GM13976 (cell line): ENCODE measurements at places on chromosomes 12 and 14.

GRCh38 chr12:96571101-96571862 lies 81.9 kb downstream of the CFAP54 start:
- DNase-seq, result peak; percentile 32

DNA sequence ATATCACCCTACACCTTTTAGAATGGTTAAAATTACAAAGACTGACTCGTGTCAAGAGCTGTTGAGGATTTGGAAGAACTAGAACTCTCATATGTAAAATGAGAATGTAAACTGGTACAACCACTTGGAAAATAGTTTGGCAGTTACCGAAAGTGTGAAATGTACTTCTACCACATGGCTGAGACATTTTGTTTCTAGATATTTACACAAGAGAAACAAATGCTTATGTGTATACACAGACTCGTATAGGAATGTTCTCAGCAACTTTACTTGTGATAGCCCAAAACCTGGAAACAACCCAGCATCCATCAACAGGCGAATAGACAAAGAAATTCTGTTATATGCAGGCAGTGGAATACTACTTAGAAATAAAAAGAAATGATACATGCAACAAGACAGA lies 103.0 kb downstream of the BRMS1L start:
- DNase-seq, result no peak

GRCh38 chr12:94795520-94795919 lies 145.2 kb upstream of the TMCC3 start:
- DNase-seq, result no peak

GRCh38 chr12:131617179-131617578 lies 93.7 kb upstream of the SFSWAP start:
- DNase-seq, result no peak

- DNase-seq, result no peak
Observed at GRCh38 chr12:79371226-79371625, 319.5 kb downstream of the PAWR start.

- DNase-seq, result no peak
Observed at GRCh38 chr14:60094306-60094897, 2.7 kb downstream of the PCNX4 start.
